Ecto neural progenitor cell (in vitro differentiated cells): ENCODE measurements at places on chromosomes 16 and 17.

DNA sequence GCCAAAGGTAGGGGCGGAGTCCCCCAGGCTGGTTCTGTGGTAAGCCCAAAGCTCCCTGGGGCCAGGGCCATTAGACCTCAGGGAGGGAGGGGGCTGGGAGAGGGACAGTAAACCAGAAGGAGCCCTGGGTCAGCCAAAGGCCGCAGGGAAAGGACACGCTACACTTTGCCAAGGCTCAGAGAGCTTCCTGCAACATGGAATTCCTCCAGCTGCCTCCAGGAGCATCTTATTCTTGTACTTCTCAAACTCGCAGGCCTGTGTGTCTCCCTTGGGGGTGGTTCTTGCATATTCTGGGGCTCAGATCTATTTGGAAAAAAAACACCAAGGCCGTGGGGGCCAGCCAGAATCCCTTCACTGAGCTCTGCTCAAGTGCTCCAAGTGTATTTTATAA, 25.1 kb downstream of the AKAP1 start:
- no peak for DNase-seq

DNA sequence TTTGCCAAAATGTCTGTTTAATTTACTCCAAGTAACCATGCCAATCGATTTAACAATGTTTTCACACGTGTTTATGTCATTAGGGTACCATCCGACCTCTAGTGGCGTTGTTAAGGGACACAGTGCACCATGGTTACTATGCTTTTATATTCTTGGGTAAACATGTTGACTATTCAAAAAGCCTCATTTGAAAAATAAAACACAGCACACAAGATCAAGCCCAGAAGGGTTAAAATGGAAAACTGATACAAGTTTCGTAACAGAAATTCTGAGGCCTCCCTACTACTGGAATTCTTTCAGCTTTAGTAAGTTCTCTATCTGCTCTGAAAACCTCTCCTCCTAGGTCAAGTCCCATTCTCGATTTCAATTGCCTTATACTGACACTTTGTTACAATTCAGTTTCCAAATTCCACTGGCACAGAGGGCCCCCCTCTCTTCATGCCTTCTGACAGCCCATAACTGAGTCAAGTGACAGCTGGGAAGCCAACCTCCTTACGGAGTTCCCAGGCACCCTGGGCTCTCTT, 2.1 kb downstream of the CFAP20 start:
- DNase-seq: no peak

DNA sequence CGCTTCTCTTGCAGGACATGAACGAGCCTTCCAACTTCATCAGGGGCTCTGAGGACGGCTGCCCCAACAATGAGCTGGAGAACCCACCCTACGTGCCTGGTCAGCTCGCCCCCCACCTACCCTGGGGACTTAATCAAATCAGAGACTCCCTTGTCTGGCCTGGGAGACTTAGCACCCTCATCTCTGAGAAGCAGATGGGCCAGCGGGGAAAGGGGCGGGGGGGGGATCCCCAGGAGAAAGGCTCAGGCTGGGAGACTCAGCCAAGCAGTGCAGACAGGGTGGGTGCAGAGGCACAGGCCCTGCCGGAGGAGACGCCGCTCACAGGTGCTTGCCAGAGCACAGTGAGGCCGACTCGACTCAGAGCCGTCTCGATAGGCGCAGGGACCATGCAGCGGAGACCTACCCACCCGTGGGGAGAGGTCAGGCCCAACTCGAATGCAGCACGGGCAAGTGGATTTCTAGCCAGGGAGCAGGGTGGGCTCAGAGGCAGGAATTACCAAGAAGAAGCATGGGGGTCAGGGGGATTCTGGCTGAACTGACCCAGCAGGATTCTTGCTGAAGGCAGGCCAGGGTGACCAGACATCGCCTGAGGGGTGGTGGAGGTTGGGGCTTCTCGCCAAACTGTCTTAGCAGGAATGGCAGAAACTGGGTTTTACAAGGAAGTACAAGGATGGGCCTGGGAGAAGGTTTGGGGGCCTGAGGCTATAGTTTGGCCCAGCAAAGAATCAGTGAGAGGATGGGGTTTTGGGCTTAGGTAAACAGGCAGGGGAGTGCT, 9.7 kb downstream of the GAA start:
- no peak for DNase-seq

DNA sequence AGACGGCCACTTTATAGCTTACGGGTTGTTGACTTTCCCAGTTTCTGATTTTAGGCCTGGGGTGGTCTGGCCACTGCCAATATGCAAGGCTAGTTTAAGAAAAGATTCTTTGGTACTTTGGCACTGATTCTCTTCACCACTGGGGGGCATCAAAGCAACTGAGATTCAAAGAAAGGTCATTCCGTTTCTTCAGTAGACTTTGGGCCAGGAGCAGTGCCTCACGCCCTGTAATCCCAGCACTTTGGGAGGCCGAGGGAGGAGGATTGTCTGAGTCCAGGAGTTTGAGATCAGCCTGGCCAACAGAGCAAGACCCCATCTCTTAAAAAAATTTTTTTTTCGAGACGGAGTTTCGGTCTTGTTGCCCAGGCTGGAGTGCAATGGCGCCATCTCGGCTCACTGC, 53.0 kb downstream of the RPA1 start:
- no peak for DNase-seq

DNA sequence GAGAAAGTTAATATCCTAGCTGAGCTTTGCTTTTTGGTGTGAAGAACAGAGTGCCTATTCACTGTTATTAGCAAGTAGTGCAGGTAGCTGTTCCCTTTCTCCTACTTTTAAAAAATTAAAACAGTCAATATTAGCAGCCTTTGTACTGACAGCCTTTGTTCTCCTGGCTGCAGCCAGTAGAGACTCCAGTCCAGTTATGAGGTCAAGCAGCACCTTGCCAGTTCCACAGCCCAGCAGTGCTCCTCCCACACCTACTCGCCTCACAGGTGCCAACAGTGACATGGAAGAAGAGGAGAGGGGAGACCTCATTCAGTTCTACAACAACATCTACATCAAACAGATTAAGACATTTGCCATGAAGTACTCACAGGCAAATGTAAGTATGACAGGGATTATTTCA, 22.6 kb downstream of the AKTIP start:
- DNase-seq: no peak

GRCh38 chr17:70352834-70353233, 183.5 kb downstream of the KCNJ2 start:
- DNase-seq: no peak

DNA sequence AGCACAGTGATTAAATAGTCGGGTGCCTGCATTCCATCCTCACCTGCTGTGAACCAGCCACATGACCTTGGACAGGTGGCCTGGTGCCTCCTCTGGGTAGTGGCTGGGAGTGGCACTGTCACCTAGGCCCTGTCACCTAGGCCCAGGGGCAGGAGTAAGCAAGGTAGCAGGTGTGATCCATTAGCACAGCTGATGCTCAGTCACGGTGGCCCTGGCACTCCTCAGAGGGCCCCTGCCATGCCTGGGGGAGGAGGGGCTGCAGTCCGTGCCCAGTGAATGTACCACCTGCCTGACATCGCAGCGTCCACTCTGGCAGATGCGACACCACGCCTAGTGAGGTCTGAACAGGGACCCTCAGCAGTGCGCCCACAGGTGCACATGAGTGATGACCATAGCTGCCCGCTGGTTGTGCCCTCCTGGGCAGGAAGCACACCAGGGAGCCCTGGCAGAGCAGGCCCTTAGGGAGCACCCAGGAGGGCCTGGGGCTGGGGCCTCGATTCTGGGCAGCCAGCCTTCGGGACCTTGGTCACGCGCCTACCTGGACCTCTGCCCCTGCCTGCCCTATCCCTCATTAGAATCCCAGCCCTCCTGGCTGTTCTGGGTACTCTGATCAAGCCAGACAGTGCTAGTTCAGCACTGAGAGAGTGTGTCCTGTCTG, 33.1 kb upstream of the CRISPLD2 start:
- no peak for DNase-seq

DNA sequence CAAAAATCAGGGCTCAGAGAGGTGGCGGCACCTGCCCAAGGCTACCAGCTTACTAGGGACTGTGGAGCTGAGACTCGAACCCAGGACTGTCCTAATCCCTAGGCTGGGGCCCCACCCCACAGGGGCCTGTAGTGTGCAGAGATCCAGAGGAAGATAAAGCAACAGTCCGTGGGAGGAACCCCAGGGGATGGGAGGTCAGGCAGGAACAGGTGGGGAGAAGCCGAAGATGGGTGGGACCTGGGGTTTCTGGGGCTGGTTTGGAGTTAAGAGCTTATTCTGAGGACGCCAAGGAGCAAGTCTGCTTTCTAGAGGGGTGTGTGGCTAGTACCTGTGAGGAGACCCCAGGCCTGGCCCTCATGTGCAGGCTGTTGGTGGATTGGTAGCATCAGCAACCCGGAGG, 14.9 kb downstream of the C16orf74 start:
- no peak for DNase-seq

DNA sequence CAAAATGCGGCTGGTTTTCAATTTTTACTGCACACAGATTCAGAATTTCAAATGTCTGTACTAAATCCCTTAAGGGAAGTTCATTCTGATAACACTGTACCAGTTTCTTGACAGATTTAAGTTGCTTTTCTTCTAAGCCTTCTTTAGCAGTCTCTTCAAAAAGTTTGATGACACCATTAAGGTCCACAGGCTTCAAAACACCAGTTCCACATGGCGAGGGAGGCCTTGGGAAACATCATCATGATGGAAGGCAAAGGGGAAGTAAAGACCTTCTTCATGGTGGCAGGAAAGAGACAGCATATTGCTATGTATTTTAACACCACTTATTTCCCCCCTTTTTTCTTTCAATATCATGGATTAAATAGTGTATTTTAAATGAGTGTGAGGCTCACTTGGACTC, 24.5 kb downstream of the NLRC5 start:
- DNase-seq: no peak

- DNase-seq: no peak
These were observed 152.7 kb downstream of the RAB11FIP4 start for GRCh38 chr17:31544186-31544585.

- no peak for DNase-seq
These were observed 292.6 kb upstream of the CDH11 start for GRCh38 chr16:65414284-65414984.

- no peak for DNase-seq
These were observed 10.6 kb downstream of the GP2 start for GRCh38 chr16:20316715-20317114.

- DNase-seq: peak; percentile 77
These were observed 3.6 kb downstream of the IRF8 start for GRCh38 chr16:85902366-85903155.

- DNase-seq: no peak
These were observed 29.7 kb upstream of the WSB1 start for GRCh38 chr17:27264068-27264812.

DNA sequence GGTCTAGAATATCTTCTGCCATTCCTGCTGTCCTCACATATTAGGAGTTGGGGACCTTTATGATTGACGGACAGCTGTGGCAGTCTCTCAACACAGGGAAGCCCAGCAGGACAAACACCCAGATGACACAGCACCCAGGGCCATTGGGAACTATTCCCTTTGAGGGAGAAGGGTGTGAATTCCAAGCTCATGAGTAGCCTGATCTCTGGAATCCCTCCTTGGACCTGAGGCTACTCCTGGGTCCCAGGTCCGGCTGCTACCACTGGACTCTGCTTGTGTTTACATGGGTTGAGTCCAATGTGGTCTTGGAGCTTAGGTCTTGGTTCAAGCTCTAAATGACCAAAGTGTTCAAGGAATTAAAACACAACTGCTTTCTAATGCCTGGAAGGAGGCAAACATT, 78.9 kb downstream of the SLC6A2 start:
- DNase-seq: no peak

- no peak for DNase-seq
These were observed 143.5 kb downstream of the MYO1D start for GRCh38 chr17:32733401-32733800.

- DNase-seq: no peak
These were observed 67.2 kb downstream of the USP22 start for GRCh38 chr17:20975566-20975965.

DNA sequence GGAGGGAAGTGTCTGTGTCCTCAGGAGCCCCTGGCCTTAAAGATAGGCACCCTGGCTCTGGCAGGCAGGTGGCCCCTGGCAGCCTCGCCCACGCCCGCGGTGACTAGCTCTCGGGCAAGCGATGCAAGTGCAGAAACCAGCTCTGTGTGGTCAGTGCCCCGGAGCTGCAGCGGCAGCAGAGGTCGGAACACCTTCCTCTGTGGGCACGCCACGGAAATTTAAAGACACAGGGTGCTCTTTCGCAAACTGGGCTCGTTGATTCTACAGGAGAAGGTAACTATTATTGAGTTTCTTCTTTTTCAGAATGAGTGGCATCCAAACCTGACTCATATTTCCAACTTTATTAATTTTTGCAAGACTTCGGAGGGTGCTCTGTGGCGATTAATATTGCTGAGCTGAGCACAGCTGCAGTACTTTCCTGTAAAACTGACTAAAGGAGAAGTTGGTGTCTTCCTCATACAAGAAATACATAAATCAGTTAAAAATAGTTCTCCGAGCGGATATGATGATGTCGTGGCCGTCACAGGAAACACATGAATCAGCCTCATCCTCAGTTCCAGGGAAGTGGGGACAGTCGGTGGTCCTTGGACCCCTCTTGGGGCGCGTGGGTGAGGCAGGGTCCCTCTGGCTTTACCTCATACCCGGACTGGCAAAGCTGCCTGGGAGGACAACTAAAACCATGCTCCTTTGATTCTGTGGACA, 120.2 kb downstream of the METRNL start:
- DNase-seq: no peak

GRCh38 chr17:67115401-67115800, 71.0 kb downstream of the CACNG1 start:
- DNase-seq: no peak

DNA sequence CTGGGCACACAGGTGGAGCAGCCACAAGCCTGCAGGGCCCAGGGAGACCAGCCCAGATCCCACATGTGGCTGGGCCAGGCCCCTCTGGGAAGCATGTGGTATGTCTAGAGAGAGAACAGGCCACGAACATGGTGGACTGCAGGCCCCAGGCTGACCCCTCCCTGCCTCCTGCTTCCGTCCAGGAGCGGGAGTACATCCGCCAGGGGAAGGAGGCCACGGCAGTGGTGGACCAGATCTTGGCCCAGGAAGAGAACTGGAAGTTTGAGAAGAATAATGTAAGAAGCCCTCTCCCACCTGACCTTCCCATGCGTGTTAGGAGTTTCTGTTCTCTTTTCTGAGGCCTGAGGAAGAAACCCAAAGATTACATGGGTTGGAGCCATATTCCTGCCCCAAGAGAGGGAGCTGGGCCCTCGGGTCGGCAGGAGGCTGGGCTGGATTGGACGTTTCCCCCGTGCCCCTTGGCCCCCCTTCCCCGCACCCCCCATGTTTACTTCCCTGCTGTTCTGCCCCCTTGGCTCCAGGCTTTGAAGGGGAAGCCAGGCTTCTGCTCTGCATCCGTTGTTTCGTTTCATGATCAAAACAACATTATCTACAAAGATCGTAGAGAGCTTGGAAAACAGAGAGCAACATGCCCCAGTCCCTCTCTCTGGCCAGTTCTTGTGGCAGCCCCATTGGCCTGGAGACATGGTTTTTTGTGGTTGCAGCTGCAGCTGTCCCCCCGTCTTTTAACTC, 5.7 kb upstream of the TCAP start:
- no peak for DNase-seq

GRCh38 chr17:74678541-74678940, 34.2 kb downstream of the CD300LF start:
- DNase-seq: no peak
